ENCODE measurements at places on chromosomes 13 and 19.
A peak's percentile ranks its signal among the peaks of the same experiment; 100 is the strongest.

- H3K27ac ChIP-seq = peak overlapping the region; percentile 95
- no peaks in the 10 kb centered on the region for H3K36me3 ChIP-seq
- H3K27me3 ChIP-seq = no peaks in the 10 kb centered on the region
- peaks cover 44% of the 10 kb centered on the region for H3K4me1 ChIP-seq
- no peak for DNase-seq
These were observed 9.9 kb upstream of the MKNK2 start for GRCh38 chr19:2060884-2061494.

DNA sequence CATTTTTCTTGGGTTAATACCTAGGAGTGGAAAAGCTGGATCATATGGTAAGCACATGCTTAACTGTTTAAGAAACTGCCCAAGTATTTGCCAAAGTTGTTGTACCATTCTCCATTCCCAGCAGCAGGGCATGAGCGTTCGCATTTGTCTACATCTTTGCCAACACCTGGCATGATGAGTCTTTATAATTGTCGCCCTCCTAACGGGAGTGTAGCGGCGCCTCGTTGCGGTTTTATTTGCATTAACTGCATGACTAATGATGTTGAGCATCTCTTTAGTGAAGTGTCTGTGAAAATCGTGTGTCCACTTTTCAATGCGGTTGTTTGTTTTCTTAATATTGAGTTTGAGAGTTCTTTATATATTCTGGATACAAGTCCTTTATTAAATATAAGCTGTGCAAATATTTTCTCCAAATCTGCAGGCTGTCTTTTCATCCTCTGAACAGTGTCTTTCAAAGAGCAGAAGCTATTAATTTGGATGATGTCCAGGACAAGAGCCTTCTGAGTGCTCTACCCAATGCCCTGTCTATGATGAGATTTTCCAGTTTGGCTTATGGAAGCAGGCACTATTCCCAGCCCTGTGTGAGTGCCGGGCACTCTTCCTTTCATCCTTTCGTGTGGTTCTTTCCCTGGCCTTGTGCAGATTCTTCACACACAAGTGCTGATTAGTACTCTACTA, 202.0 kb downstream of the FOXO1 start:
- DNase-seq = no peak
- H3K36me3 ChIP-seq = no peaks in the 10 kb centered on the region
- H3K27me3 ChIP-seq = no peaks in the 10 kb centered on the region
- H3K4me3 ChIP-seq = no peak overlapping the region
- no peaks in the 10 kb centered on the region for H3K4me1 ChIP-seq

DNA sequence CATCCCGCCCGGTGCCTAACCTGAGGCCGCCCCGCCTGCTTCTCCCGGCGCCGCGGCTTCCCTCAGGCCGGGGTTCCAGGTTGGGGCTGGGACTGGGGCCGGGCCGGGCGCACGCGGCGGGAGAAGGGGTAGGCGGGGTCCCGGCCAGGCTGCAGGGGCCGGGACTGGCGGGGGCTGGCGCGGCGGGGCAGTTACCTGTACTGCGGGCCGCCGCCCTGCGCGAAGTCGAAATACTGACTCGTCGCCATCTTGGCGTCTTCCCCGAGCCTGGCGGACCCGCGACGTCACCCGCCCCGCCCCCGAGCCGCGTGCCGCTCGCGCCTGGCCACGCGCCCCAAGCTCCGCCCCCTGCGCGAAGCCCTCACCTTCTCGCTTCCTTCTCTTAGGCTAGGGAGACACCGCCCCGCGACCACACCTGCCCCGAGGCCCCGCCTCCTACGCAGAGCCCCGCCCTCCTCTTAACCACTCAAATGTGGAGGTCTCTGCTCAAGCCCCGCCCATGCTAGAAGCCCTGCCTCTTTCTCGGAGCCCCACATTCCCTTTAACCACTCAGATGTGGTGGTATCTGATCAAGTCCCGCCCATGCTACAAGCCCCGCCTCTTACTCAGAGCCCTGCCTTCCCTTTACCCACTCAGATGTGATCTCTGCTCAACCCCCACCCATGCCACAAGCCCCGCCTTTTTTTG, at the start of gene ZFR2:
Gene ZFR2, minus strand, starts transcription at position 269 of the 687 bp plus-strand sequence. Its CDS starts 21 bp downstream, at position 248.
- H3K4me3 ChIP-seq = peak within 1 kb of the TSS; percentile 13
- no peaks in the 10 kb centered on the region for H3K4me1 ChIP-seq

DNA sequence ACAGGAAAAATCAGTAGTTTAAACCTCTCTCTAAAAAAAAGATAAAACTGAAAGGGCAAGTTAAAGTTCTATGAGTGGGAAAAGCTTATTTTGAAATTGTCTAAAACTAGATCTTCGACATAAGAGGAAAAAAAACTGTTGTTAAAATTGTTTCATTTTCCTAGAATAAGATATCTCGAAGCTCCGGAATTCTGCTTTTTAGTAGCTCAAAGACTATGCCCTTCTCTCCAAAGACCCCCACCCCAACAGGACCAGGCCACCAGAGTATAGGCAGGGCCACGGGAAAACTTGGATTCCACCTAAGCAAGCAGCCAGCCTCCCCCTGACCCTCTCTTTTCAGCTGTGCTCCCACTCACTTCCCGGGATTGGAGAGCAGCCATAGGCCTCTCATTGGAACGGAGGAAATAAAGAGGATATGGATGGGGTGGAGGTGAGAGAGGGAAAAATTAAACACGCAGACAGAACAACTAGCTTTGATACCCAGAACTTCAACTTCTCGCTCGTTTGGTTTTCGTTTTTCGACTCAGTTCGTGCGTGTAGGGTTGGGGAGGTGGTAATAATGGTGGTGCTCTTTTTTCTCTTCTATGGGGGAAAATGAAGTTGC, 3.0 kb downstream of the POU4F1 start:
- peaks cover 52% of the 10 kb centered on the region for H3K27me3 ChIP-seq
- DNase-seq = no peak
- H3K4me3 ChIP-seq = no peak overlapping the region
- no peaks in the 10 kb centered on the region for H3K36me3 ChIP-seq

- peaks cover 17% of the 10 kb centered on the region for H3K27me3 ChIP-seq
- no peak overlapping the region for H3K4me3 ChIP-seq
- H3K36me3 ChIP-seq = no peaks in the 10 kb centered on the region
- H3K27ac ChIP-seq = no peak overlapping the region
- H3K4me1 ChIP-seq = peaks cover 25% of the 10 kb centered on the region
These were observed 4.7 kb upstream of the GJB2 start for GRCh38 chr13:20197361-20197834.

DNA sequence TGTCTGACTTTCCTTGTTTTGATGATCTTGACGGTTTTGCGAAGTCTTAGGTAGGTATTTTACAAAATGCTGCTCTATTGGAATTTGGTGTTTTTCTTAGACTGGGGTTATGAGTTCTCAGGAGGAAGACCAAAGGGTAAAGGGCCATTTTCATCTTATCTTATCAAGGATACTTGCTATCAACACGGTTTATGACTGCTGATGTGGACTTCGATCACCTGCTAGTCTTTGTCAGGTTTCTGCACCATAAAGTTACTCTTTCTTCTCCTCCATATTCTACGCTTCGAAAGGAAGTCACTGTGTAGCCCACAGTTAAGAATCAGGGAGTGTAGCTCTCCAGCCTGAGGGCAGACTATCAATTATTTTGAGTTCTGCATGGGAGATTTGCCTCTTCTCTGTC, 7.4 kb upstream of the CEBPG start:
- H3K27ac ChIP-seq = no peak overlapping the region
- no peak for DNase-seq
- no peak overlapping the region for H3K4me3 ChIP-seq
- no peaks in the 10 kb centered on the region for H3K36me3 ChIP-seq
- H3K4me1 ChIP-seq = no peaks in the 10 kb centered on the region

DNA sequence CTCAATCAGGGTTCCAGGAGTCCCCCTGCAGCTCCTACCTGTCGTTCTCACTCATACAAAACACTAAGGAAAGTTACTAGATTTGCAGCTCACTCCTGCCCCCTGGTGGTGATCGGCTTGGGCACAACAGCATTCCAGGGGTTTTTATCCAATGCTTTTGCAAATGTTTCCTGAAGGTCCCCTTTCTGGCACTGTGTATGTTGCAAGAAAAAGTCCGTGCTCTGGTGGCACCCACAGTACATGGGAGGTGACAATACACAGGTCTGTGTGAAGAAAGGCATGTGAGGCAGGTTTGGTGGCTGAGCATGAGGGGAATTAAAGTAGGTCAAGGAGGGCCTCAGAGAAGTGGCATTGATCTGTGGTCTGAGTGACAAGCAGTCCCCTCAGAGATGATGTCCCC, 8.6 kb upstream of the TYK2 start:
- no peaks in the 10 kb centered on the region for H3K27me3 ChIP-seq
- H3K36me3 ChIP-seq = peaks cover 26% of the 10 kb centered on the region
- H3K4me3 ChIP-seq = no peak overlapping the region

- no peaks in the 10 kb centered on the region for H3K27me3 ChIP-seq
- H3K36me3 ChIP-seq = no peaks in the 10 kb centered on the region
- H3K4me1 ChIP-seq = peaks cover 73% of the 10 kb centered on the region
- no peak for DNase-seq
- H3K27ac ChIP-seq = peak overlapping the region; percentile 44
These were observed 99.8 kb downstream of the ITGBL1 start for GRCh38 chr13:101552286-101552685.

GRCh38 chr13:102642029-102642428, 45.2 kb downstream of the TPP2 start:
- H3K4me3 ChIP-seq = no peak overlapping the region
- H3K27me3 ChIP-seq = no peaks in the 10 kb centered on the region
- H3K36me3 ChIP-seq = peaks cover 10% of the 10 kb centered on the region
- DNase-seq = no peak

- H3K27me3 ChIP-seq = no peaks in the 10 kb centered on the region
- no peaks in the 10 kb centered on the region for H3K36me3 ChIP-seq
- DNase-seq = no peak
- H3K4me3 ChIP-seq = peak overlapping the region; percentile 14
- peak overlapping the region; percentile 22 for H3K27ac ChIP-seq
These were observed 37.8 kb downstream of the BRD4 start for GRCh38 chr19:15294561-15294990.

- no peaks in the 10 kb centered on the region for H3K36me3 ChIP-seq
- no peak overlapping the region for H3K27ac ChIP-seq
- no peak overlapping the region for H3K4me3 ChIP-seq
- no peaks in the 10 kb centered on the region for H3K4me1 ChIP-seq
- no peak for DNase-seq
- no peaks in the 10 kb centered on the region for H3K27me3 ChIP-seq
These were observed 31.4 kb downstream of the FLT1 start for GRCh38 chr13:28463481-28463880.

- H3K4me1 ChIP-seq = peaks cover 43% of the 10 kb centered on the region
- H3K4me3 ChIP-seq = peak overlapping the region; percentile 84
- no peak for DNase-seq
- peak overlapping the region; percentile 90 for H3K27ac ChIP-seq
- H3K36me3 ChIP-seq = peaks cover 19% of the 10 kb centered on the region
- H3K27me3 ChIP-seq = no peaks in the 10 kb centered on the region
These were observed 3.7 kb downstream of the WDR83 start for GRCh38 chr19:12670159-12670928.

GRCh38 chr13:20217168-20217567, 15.0 kb downstream of the GJB6 start:
- no peaks in the 10 kb centered on the region for H3K27me3 ChIP-seq
- no peak overlapping the region for H3K4me3 ChIP-seq
- H3K4me1 ChIP-seq = no peaks in the 10 kb centered on the region

DNA sequence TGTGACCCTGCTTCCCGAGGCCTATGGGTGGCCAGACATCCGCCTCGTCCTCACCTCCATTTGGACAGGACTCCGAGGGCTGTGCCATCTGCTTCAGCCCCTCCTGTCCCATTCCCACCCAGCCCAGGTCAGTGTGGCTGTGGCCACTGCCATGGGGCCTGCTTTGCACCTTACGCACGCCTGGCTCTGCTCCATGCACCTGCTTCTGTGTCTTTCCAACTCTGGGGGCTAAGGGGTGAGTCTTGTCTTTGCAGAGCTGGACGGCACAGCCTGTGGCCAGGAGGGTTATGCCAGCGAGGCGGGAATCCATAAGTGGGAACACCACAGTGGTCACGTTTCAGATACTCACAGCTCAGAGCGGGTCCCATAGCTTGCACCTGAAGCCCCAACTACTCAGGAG, 5.2 kb upstream of the ZNF554 start:
- H3K4me1 ChIP-seq = no peaks in the 10 kb centered on the region
- H3K4me3 ChIP-seq = no peak overlapping the region
- peaks cover 5% of the 10 kb centered on the region for H3K36me3 ChIP-seq

GRCh38 chr19:3604227-3604986, 2.3 kb downstream of the TBXA2R start:
- no peak for DNase-seq
- H3K4me3 ChIP-seq = peak overlapping the region; percentile 87
- peak overlapping the region; percentile 99 for H3K27ac ChIP-seq
- H3K4me1 ChIP-seq = peaks cover 42% of the 10 kb centered on the region
- H3K36me3 ChIP-seq = peaks cover 11% of the 10 kb centered on the region

GRCh38 chr13:112753833-112754232, 64.0 kb downstream of the ATP11A start:
- H3K4me1 ChIP-seq = no peaks in the 10 kb centered on the region
- no peak overlapping the region for H3K27ac ChIP-seq
- H3K27me3 ChIP-seq = no peaks in the 10 kb centered on the region
- H3K36me3 ChIP-seq = no peaks in the 10 kb centered on the region
- no peak overlapping the region for H3K4me3 ChIP-seq

DNA sequence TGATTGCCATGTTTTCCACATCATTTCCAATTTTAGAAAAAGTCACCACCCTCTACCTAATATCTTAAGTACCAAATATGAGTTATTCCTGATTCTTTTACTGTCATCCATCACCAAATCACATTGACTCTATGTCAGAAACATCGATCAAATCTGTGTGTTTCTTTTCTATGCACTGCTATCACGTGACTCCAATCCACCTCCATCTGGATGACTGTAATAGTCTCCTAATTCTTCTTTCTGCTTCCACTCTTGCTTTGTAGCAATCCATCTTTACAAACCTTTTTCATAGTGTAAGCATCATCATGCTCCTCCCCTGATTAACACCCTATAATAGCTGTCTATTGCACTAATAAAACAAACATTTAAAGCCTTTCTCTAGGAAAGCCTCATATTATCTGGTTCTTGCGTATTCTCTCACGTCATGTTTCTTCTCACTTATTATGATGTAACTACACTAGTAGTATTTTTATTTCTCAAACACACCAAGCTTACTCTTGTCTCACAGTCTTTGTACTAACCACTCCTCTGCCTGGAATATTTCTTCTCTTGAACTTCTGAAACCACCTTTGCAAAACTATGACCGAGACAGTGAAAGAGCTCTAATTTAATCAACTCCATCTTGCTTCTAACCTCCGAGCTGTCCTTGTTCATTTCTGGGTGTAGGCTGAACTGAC, 10.7 kb upstream of the FPR3 start:
- no peak for DNase-seq
- H3K4me3 ChIP-seq = no peak overlapping the region
- H3K4me1 ChIP-seq = no peaks in the 10 kb centered on the region
- H3K36me3 ChIP-seq = no peaks in the 10 kb centered on the region
- H3K27ac ChIP-seq = no peak overlapping the region
- no peaks in the 10 kb centered on the region for H3K27me3 ChIP-seq

DNA sequence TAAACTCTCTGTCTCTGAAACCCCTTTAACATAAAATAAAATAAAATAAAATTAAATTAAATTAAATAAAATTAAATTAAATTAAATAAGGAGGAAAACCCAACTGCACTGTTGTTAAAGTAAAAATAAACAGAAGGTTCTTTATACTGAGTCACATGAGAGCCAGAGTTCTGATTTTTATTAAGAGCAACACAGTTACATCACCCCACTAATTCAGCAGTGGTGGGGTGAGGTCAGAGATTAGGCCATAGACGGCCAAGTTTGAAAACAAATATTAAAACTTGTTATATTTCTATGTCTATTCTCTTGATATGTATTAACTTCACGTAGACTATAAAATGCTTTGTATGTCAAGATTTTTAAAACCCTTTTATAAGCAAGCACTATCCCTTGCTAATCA, 59.5 kb downstream of the MYCBP2 start:
- H3K36me3 ChIP-seq = peaks cover 18% of the 10 kb centered on the region
- H3K4me3 ChIP-seq = no peak overlapping the region
- H3K4me1 ChIP-seq = no peaks in the 10 kb centered on the region
- H3K27ac ChIP-seq = no peak overlapping the region

All from thoracic aorta (tissue), 2 donors.